IMR-90 (cell line): ENCODE measurements at places on chromosomes 11 and 22. TPM values are rescaled to one million over a fixed set of nuclear protein-coding genes. Genes with fewer than 3 reads are reported as not detected.

C11orf16 gene
- total RNA-seq, result not detected in 2 replicates

DRAP1 gene
- total RNA-seq, result 237 and 339 TPM in 2 replicates

DNA sequence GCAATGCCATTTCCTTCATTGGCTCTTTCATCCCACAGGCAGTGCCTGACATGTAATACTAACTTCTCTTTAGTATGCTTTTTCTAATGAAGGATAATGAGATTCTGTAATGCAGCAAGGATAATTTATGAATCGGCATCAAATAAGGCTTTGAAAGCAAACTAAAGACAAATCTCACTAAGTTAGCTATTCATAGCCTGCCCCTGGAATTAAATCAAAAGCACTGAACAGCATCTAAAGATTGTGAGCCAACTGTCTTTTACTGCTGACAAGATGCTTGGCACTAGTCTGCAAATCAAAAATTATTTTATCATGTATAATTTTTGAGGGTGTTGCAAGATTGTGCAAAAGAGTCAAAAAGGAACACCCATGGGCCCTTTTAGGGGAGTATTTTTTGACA, 265.0 kb downstream of the CASP12 start:
- DNase-seq, result no peak

OLFML1 gene
- total RNA-seq, result 0.18 and 0.28 TPM in 2 replicates

DNA sequence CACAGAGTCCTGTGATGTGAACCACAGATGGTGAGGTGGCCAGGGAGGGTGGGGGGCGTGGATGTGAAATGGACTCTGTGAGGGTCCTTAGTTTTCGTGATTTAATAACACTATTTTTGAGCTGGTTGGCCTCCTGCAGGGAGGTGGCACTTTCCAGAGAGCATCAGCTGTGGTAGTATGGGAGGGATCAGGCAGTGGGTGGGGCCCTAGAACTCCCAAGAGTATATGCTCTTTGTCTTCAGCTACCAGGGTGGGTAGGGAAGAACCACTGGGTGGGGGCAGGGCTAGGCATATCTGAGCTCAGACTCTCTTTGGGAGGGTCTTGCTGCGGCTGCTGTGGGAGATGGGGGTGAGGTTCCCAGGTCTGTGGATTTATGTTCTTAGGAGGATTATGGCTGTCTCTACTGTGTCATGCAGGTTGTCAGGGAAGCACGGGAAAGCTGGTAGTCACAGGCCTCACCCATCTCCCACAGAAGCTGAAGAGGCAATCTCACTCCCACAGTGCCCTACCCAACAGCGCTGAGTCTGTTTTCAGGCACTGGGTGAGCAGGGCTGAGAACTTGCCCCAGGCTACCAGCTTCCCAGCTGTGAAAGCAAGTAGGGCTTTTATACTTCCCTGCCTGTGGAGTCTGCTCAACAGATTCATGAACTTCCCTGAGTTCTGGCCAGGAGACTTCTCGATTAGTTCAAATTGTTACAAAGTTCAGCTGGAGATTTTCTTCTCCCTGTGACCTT, 47.9 kb upstream of the SNX19 start:
- no peak for DNase-seq

- no peak for DNase-seq
These were observed 20.9 kb upstream of the NAALAD2 start for GRCh38 chr11:90113541-90113940.

DNA sequence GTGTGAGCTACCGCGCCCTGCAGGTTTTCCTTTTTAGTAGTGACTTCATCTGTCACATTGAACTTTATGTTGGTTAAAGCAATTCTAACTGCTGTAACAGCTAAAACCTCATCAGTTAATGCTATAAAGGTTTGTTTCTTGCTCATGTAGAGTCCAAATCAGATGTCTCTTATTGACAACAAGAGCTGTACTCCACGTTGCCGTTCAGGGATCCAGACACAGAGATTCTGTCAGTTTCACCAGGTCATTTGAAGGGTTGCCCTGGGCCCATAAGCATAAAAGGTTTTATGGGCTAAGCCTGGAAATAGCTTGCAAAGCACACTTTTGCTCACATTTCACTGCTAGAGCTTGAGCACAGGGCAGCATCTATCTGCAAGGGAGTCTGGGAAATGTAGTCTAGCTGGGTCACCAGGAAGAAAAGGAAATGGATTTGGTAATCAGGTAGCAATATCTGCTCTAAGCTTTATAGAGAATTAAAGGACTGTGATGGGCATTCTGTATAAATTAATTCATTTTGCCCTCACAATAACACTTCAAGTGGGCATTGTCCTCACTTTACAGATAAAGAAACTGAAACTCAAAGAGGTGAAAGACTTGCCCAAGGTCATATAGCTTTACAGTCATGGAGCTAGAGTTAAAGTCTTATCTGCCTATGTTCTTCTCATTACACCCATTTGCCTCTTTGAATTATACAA, 25.2 kb upstream of the PTPRJ start:
- no peak for DNase-seq

- DNase-seq, result no peak
These were observed 40.4 kb downstream of the KMT2A start for GRCh38 chr11:118476676-118477075.

CDHR5 gene
- not detected in 2 replicates for total RNA-seq

CRYBB3 gene
- not detected in 2 replicates for total RNA-seq

BARX2 gene
- total RNA-seq, result not detected in 2 replicates

SLC3A2 gene
- 114 and 140 TPM in 2 replicates for total RNA-seq

GRCh38 chr11:105774899-105775298, 165.0 kb downstream of the GRIA4 start:
- no peak for DNase-seq

KDM4D gene
- 0.90 and 1.1 TPM in 2 replicates for total RNA-seq

KCNQ1 gene
- total RNA-seq, result not detected in 2 replicates

DNA sequence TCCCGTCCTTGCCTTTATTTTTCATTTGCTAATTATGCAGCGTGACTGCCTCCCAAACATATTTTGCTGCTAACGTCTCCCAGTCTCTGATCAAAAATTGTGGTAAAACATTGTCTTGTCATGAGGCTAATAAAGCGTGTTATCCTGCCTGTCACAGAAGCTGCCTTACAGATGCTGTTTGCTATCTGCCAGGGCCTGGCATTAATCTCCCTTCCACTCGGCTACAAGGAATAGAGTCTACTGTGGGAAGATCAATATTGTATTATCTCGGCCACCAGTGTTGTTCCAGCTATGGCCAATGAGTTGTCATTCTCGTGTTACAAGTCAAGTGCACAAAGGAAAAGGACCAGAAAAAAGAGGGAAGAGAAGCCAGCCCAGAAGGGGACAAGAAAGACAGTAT, 100.3 kb downstream of the SEZ6L start:
- DNase-seq, result no peak

HPX gene
- 0.36 and 0.56 TPM in 2 replicates for total RNA-seq

SUSD2 gene
- total RNA-seq, result 0.18 and 0.28 TPM in 2 replicates

GRCh38 chr11:5937868-5938602, 4.0 kb upstream of the OR56A3 start:
- no peak for DNase-seq

GRCh38 chr22:19398652-19399051, 32.9 kb downstream of the HIRA start:
- DNase-seq, result no peak

MS4A3 gene
- total RNA-seq, result not detected in 2 replicates

RIBC2 gene
- 0.28 and 0.36 TPM in 2 replicates for total RNA-seq

GRCh38 chr22:46749682-46750529, 11.9 kb upstream of the CERK start:
- no peak for DNase-seq

DNA sequence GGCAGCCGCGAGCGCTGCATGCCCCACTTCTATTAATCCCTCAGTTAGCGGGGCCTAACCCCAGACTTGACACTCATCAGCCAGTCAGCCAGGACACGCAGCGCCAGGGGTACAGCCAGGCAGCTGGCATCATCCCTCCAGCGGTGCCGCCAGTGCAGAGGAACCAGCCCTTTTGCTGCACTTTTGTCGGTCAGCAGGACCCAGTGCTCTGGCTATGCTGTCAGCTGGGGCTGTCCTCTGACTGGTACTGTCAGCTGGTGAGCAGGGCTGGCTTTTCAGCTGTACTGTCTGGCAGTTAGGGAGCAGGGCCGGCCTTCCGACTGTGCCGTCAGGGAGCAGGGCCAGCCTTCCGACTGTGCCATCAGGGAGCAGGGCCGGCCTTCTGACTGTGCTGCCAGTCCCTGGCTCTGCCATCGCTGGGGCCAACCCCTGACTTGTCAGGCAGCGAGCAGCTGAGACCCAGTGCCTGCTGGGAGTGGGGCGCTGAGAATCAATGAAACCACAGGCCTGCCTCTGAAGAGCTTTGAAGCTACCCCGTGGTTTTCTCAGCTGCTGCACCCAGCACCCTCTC, 115.4 kb downstream of the KIAA1671 start:
- no peak for DNase-seq

- DNase-seq, result no peak
These were observed 54.1 kb downstream of the LDLRAD3 start for GRCh38 chr11:35997902-35998520.

CADM1 gene
- total RNA-seq, result 62.2 and 77.1 TPM in 2 replicates

- peak; percentile 70 for DNase-seq
These were observed 32.9 kb upstream of the SMIM38 start for GRCh38 chr11:69122630-69123431.

MMP27 gene
- not detected in 2 replicates for total RNA-seq

DNA sequence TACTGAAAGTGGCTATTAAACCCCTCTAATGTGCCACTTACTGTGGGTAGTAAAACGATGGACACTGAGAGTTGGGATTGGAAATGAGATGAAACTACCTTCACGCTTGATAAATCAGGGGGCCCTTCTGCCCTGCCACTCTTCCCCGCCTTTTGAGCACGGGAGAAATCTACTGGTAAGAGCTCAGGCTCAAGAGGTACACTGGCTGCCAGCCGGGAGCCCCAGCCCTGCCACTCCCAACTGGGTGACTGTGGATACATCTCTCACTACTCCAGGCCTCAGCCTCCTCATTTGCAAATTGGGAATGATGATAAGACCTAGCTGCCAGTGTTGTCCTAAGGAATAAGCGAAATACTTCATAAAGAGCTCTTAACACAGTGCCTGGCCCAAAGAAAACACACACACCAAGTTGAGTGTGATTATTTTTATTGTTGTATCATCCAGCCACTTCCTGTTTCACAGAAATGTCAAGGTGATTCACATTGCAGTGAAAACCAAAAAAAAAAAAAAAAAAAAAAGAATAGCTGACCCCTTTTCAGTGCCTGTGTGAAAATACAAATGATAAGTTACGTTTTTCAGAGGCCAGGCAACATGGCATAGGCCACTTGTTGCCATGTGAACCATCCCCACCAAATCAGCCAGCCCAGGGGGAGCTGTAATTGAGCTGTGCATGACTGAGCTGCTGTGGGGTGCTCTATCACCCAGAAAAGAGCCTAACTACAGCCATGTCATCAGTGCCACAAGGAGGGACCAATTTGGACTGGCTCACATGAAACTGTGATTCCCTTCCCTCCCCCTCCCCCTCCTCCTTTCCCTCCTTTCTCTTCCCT, 4.4 kb upstream of the ZNRD2 start:
- peak; percentile 35 for DNase-seq

DNA sequence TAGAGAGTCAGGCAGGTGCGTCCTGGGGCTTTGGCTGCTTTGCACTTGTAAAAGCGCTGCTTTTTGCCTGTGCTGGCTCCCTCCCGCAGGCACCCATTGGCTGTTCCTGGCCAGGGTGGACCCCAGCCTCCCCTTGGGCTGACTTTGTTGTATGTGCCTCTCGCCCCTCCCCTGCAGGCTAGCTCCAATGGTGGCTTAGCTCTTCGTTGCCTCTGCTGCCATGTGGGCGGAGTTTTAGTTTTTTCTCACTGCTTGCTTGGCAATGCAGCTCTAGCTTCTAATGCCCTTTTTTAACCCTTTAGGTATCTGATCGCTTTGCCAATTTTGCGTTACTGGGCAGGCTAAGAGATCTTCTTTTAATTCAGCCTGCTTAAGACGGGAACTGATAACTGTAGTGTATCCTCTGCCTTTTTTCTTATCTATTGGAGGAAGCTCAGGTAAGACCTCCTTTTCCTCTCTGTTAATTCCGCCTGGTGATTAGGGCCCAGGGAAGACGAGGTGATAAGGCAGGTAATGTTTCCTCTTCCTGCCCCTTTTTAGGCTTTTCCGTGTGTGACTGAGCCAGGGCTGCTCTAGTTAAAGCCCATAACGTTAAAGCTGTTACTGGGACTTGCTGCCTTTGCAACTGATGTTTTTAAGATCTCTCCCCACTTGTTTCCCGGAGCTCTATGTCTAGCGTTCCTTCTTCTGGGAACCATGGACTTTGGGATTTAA, 11.7 kb upstream of the GLYATL1 start:
- DNase-seq, result peak; percentile 29

- DNase-seq, result no peak
These were observed 3.1 kb downstream of the DMC1 start for GRCh38 chr22:38566726-38567504.

TSKU gene
- 6.4 and 6.8 TPM in 2 replicates for total RNA-seq

ELFN2 gene
- total RNA-seq, result 0.72 and 0.83 TPM in 2 replicates

GRCh38 chr11:19463976-19464375, 223.2 kb upstream of the E2F8 start:
- DNase-seq, result no peak

DNA sequence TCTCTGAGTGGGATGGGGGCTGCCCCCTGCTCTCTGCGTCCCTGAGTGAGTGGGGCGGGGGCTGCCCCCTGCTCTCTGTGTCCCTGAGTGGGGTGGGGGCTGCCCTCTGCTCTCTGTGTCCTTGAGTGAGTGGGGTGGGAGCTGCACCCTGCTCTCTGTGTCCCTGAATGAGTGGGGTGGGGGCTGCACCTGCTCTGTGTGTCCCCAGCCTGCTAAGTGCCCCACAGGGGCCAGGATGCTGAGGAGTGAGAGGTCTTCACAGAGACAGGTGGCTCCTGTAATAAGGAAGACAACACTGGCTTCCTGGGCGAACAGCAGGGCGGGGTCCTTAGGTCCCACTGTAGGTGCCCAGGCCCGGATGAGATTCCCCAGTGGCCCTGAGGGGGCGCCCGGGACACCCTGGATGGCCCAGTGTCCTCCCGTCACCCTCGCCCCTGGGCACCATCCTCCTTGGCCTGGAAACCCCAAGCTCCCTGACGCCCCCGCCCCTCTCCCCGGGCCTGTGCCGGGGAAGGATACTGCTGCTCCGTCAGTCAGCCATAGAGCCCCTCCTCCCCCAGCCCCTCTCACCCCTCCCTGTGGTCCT, 3.8 kb upstream of the CCDC188 start:
- no peak for DNase-seq

DNA sequence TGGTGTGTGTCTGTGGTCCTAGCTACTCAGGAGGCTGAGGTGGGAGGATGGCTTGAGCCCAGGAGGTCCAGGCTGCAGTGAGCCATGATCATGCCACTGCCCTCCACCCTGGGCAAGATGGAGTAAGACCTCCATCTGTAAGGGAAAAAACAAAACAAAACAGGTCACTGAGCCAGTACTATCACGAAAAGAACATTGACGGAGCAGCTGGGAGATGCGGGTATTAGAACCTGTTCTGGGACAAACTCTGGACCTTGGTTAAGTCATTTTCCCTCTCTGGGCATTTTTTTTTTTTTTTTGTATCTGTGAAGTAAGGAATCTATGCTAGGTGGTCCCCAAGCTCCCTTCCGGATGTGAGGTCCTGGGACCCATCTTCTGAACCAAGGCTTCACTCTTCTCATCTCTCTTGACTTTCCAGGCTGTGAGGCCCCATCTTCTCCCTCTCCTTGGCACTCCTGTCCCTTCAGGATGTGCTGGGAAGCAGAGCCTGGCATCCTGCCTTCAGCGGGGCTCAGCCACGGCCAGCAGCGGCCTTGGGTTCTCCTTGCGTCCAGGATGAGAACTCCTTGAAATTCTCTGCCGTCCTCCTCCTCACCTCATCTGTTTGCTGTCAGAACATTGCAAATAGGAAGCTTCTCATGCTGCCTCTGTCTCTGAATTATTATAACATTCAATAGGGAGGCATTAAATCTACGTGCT, 130.8 kb downstream of the GRIK4 start:
- DNase-seq, result no peak

FSHB gene
- total RNA-seq, result not detected in 2 replicates

GRCh38 chr22:42596336-42596735, 18.3 kb downstream of the POLDIP3 start:
- DNase-seq, result no peak

NCAPH2 gene
- total RNA-seq, result 36.4 and 38.5 TPM in 2 replicates

MICAL3 gene
- total RNA-seq, result 16.1 and 17.6 TPM in 2 replicates

NRGN gene
- total RNA-seq, result 0.54 and 0.83 TPM in 2 replicates

PACSIN2 gene
- 98.0 and 118 TPM in 2 replicates for total RNA-seq
